NCI-H146 (cell line): ENCODE measurements at places on chromosomes 11 and 22.

- DNase-seq: no peak
Measured at GRCh38 chr22:20630873-20631617, 123.6 kb downstream of the MED15 start.

DNA sequence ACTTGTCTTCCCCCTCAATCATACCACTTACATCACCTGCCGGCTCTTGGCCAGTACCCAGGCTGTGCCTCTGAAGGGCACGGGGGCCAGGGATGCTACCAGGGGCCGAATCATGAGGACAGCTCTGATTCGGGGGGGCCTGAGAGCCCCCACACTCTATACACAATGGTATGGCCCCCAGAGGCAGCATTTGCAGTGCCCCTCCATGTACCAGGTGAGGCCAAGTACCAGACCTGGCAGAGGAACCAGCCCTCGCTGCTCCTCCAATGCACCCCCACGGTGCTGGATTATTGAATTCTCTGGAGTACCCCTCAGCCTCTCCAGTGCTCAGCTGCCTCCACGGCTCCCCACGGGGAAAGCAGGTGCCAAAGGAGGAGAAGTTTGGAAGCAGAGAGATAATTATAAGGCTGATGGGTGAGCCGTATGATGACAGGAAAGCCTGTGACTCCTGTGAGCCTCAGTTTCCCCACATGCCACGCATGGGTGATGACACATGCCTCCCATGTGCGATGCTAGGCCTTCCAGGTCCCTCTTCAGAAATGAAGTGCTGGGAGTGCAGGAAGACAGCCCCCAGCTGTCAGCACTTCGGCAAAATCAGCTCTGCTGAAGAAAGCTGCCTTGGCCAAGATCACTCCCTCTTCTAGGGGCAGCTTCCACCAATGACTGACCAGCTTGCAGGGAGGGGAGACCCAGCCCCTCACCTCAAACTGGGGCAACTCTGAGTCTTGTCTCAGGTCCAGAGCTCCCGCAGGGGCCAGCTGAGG is 69.9 kb downstream of the THAP12 start:
- no peak for DNase-seq

DNA sequence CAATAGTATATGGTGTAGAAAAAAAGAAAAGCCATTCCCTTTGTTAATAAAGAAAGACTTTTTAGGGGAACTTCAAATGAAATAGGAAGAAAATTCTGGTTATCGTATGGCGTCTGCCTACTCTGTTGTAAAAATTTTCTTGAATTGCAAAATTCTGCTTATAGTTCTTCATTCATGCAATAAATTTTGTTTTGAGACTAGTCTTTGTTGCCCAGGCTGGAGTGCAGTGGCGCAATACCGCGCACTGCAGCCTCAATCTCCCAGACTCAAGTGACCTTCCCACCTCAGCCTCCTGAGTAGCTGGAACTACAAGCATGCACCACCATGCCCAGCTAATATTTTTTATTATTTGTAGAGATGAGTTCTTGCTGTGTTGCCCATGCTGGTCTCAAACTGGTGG is 5.8 kb downstream of the DDIAS start:
- DNase-seq: no peak

DNA sequence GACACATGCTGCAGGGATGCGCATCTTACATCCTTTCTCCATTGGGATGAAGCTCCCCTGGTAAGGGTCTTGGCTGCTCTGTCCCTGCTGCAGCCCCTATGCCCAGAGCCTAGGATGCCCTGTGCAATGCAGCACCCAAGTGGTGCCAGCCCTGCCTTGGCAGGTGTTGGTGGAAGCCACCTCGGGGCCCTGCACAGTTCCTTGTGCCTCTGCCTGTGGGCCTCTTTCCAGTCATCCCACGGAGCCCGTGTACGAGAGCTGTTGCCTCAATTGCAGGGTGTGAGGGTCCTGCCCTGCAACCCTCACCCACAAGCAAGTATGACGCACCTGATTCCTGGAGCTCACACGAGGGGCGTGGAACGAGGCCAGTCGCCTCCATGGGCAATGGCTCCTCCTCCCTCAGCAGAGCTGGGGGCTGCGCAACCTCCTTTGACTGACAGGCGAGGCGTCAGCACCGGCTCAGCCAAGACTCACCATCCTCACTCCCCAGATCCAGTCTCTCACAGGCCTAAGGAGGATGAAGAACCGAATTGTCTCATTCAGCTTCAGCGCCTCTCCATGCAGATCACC is 719.6 kb downstream of the BRD1 start:
- no peak for DNase-seq

GRCh38 chr11:10017911-10018310 is 276.1 kb downstream of the SBF2 start:
- DNase-seq: no peak

DNA sequence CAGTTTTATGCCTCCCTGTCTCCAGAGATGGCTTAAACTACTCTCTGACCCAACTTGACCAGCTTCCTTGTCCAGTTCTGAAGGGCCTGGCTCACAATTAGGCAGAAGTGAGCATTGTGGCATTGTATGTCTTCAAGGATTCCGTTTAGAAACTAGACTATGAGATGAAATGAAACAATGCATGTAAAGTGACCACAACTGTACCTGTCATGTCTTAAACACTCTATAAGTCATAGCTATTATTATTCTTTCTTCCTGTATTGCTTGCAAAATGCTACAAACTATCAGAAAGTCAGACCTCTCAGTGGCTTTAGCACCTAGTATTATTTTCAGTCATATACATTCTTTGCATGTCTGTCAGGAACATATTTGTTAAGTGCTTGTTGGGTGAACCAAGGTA is 127.9 kb upstream of the MTMR2 start:
- no peak for DNase-seq

GRCh38 chr22:43081968-43082367 is 7.2 kb downstream of the TTLL1 start:
- no peak for DNase-seq

DNA sequence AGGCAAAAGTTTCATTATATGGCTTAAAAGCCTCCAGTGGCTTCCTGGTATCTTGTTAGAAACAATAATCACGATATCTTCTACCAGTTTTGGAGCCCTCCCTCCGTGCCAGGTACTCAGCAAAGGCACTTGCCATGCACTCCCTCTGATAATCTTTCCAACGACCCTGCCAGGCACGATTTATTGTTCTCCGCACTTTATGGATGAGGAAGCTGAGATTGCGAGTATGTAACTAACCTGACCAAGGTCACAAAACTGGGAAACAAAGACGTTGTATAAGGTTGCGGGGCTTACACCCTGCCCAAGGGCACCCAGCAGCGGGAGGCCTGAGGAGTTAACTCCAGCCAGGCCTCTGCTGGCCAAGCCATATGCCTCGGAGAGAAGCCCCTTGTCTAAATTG is 218.1 kb downstream of the SNX19 start:
- DNase-seq: no peak

- DNase-seq: no peak
Measured at GRCh38 chr22:46770726-46771125, 8.3 kb downstream of the TBC1D22A start.

- no peak for DNase-seq
Measured at GRCh38 chr11:67285541-67286498, 3.3 kb upstream of the ANKRD13D start.

- DNase-seq: no peak
Measured at GRCh38 chr11:88203604-88204003, 28.4 kb upstream of the RAB38 start.

GRCh38 chr11:17275400-17276235 is 921 bp upstream of the NUCB2 start:
- no peak for DNase-seq

GRCh38 chr11:130652671-130653335 is 204.4 kb downstream of the ADAMTS15 start:
- no peak for DNase-seq

DNA sequence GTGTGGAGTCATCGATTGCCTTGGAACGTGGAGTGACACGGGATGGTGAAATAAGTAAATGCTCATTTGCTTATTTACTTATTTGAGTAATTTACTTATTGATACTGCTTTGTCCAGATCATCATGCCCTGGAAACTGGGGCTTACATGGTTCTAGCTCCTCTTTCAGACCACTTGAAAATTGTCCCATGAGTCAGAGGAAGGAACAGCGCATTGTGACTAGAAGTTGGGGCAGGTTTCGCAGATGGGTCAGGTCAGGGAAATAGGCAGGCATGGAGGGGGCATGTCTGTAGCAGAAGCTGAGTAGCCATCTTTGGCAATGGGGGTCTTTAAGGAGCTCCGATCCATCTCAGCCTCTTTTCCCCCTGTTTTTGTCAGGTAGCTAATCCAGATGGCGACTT is 104.2 kb upstream of the SORL1-AS1 start:
- no peak for DNase-seq

GRCh38 chr11:113468726-113469345 is 6.4 kb downstream of the DRD2 start:
- no peak for DNase-seq

GRCh38 chr11:3049430-3050243 is 7.6 kb downstream of the CARS1 start:
- peak; percentile 12 for DNase-seq

DNA sequence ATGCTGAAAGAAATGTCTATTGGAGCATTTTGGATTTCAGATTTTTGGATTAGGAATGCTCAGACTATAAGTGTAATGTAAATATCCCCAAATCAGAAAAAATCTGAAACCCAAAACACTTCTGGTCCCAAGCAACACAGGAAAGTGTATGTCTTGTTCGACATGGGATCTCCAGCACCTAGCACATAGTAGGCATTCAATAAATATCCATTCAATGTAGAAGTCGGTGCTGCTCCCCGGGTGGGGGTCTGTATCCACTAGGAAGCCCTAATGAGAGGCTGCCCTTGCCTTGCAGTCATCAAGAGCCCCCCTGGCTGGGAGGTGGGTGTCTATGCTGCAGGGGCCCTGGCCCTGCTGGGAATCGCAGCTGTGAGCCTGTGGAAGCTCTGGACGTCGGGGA is 11.4 kb downstream of the SYT12 start:
- DNase-seq: no peak

DNA sequence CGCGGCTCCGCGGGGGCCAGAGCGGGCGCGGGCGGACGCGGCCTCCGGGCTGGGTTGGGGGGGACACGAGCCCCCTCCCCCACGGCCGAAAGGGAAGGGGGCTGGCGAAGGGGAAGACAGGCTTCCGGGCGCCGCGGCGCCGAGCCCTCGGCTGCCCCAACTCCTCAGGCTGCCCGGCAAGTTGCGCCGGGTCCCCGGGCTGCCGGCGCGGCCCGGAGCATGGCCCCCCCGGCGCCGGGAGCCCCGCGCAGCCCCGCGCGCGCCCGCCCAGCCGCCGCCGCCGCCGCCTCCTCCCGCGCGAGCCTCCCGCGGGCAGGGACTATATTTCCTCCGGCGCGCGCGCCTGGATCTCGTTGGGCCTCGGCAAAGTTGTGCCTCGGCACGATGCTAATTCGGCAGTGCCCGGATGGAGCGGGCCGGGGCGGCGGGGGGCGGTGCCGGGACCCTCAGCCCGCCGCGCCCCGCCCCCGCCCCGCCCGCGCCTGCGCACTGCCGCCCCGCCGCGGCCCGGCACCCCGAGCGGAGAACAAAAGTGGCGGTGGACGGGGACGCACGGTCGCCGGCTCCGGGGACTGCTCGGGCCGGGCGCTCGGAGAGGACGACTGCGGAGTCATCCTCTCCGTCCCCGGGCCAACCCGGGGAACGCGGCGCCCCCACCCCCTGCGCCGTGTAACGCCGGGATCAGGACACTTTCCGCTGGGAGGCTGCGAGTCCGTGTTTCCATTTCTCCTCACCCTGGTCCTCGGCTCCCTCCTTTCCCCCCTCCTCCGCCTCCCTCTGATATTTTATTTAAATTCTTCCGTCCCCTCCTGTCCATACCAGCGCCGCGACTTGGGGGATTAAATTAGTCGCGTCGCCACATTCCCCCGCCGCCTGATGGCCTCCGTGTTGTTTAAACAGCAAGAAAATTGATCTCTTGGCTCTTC is at the start of gene PHF21B:
PHF21B (minus strand) TSS at position 400 of the 926 bp plus-strand sequence. CDS start 456 bp downstream, outside the sequence.
- DNase-seq: peak; percentile 80

- no peak for DNase-seq
Measured at GRCh38 chr11:93532281-93532789, 10.9 kb downstream of the SMCO4 start.

- peak; percentile 91 for DNase-seq
Measured at GRCh38 chr22:46500201-46500600, 37.2 kb downstream of the CELSR1 start.

GRCh38 chr11:44776551-44777208 is 49.9 kb downstream of the TSPAN18 start:
- no peak for DNase-seq

DNA sequence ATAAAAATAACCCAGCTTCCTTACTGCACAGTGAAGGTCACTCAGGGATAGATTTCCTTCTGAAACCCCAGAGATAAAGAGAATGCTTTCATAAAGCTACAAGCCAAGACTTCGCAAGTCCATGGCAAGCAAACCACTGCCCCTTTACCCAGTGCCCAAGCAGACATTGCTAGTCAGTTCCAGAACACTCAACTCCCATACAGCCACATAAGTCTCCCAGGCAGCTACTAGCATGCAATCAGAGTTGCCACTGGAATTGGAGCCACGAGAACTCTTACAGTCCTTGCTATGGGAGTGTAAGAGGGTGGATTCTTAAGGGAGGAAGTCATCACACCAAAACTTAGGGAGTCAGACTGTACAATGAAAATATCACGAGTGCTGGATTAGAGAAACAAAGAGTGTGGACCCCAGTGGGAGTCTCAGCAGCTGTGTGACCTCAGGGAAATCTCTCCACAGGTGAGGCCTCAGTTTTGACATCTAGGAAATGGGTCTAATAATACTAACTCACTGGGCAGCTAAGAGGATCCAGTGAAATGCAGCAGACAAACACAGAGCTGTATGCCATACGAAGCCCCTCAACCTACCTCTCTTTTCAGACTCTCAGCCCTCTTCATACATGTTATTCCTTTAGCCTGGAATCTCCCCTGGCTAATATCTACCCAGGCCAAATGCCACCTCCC is 526.6 kb downstream of the MN1 start:
- no peak for DNase-seq

DNA sequence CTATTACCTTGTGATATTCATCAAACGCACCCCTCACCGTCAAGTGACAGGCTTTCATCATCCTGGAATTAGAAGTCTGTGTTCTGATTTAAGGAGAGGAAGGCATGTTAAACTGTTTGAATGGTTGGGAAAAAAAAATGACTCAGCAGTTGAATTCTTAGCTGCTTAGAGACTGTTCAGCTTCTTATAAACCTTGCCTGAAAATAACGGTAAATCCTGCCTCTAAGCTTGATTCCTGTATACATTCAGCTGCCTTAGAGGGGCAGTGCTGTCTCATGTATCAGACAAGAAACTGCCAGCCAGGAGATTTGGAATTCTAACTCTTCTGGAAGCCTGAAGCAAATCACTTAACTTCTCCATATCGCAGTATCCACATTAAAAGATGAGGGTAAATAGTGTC is 437.4 kb downstream of the JRKL start:
- DNase-seq: no peak

- peak; percentile 5 for DNase-seq
Measured at GRCh38 chr11:21465203-21465602, 727.7 kb upstream of the ANO5 start.

DNA sequence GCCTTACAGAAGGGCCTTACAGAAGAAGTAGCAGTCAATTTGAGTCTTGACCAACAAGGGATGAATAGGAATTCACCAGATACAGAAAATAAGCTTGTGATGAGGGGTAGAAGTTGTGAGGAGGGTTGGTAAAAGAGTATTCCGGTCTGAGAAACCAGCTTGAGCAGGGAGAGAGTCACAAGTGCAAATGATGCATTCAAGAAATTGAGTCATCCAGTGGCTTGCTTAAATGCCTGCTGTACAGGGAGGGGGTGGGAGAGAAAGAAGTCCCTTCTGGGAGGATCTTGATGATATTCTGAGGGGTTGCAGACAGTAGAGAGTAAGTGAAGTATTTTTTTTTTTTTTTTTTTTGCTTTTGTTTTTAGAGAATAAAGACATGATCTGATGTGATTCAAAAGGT is 9.2 kb downstream of the CCKBR start:
- no peak for DNase-seq
